Left hindlimb (tissue), 1 donor: ENCODE measurements at places on chromosomes 7 and 10.

DNA sequence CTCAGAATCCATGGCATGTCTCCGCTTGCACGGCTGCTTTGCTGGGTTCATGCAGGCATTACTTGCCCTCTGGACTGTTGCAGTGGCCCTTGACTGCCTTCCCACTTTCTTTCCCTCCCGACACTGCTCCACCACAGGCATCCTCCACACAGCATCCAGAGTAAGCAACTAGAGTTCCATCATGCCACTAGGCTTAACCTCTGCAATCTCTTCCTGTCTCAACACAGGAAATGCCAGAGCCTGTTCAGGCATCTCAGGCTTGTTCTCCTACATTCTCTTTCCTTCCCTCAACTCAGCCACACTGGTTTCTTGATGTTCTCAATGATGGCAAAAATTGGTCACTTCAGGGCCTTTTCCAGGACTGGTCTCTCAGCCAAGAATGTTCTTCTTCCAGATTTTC lies 284.5 kb upstream of the KLF6 start:
- no peak for DNase-seq

- DNase-seq: no peak
Measured at GRCh38 chr7:120955577-120956149, 5.1 kb downstream of the ING3 start.

GRCh38 chr10:132396494-132397035 lies 435 bp upstream of the PWWP2B start:
- DNase-seq: peak; percentile 73

- DNase-seq: no peak
Measured at GRCh38 chr7:129903935-129904334, 48.8 kb downstream of the UBE2H start.

DNA sequence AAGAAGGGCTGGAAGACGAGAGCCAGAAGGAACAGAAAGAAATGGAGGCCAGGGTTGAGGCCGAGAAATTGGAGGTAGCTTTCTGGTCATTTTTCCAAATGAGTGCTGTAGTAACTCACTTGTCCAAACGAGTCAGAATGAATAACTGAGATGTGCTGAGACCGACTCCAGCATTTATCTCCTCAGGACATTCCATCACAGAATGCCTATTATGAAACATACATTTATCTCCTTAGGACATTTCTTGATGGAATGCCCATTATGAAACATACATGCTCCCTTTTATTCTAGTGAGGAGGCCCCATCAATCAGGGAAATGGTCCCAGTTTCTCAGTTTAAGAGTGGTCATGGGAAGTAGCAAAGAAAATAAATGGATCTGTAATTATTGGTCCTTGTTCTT lies 16.5 kb downstream of the AVL9 start:
- DNase-seq: no peak

GRCh38 chr10:61882621-61883370 lies 18.7 kb upstream of the ARID5B start:
- no peak for DNase-seq

GRCh38 chr10:100805543-100806355 lies 60.4 kb downstream of the PAX2 start:
- DNase-seq: no peak

DNA sequence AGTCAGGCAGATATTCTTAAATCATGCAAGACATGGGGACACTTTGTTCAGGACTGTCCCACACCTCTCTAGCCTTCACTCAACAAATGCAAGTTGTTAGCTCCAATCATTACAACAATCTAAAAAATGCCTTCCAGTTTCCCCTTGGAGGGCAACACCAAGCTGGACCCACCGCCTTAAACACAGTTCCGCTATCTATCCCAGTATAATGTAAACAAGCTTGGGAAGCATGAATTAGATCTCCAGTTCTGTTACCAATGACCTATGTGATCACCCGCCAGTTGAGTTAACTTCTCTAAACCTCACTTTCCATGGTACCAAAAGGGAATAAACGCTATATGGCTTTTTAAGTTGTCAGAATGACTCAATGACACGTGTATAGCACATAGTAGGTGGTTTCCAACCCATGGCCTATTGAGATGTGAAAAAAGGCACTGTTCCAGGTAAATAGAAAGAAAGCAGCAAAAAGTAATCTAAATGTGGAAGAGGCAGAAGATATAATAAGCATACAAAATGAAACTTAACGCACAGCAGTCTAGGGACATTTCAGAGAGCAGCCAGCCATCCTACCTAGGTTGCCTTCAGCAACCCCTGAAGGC lies 2.4 kb upstream of the REEP3 start:
- DNase-seq: no peak

DNA sequence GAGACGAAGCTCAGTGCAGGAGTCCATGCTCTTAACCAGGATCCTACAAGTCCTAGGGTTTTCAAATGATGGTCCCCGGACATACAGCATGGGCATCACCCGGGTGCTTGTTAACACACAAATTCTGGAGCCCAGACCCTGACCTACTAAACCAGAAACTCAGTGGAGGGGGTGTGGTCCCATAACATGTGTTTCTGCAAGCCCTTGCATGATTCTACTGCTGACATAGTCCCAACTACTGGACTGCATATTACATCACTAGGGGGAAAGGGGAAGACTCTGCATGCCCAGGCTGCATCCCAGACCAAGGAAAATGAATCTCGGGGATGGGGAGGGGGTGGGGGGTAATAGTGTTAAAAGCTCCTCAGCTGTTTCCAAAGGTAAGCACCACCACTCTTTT lies 40.3 kb downstream of the GRB10 start:
- DNase-seq: no peak

DNA sequence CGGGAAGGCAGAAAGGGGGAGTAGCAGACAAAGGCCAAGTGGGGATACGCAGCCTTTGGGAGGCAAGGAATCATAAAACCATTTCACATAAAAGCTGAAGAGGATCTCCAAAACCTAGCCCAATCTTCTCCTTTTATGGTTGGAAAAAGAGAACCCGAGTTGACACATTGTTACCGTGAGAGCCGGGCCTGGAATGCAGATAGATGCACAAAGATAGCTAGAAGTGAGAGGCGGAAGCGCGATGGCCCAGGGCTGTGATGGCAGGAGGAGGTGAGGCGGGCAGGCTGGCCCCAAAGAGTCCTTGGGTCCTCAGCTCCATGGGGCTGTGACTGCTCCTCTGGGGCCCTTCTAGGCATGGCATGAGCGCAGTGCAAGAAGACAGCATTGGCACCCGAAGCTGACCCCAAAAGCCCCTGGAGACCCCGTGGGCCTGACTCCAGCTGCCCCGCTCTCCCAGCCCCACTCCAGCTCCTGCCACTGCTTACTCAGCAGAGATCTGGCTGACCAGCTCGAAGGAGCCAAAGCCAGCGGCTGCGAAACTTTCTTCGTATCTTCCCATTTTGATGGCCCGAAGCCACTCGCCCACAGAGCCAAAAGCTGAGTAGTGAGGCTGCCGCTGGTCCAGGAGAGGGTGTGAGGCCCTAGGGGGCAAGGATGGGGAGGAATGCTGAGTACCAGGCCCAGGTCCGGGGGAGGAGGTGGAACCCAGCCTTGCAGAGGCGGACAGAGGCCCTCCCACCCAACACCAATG lies 22.5 kb downstream of the EPHB4 start:
- DNase-seq: no peak

DNA sequence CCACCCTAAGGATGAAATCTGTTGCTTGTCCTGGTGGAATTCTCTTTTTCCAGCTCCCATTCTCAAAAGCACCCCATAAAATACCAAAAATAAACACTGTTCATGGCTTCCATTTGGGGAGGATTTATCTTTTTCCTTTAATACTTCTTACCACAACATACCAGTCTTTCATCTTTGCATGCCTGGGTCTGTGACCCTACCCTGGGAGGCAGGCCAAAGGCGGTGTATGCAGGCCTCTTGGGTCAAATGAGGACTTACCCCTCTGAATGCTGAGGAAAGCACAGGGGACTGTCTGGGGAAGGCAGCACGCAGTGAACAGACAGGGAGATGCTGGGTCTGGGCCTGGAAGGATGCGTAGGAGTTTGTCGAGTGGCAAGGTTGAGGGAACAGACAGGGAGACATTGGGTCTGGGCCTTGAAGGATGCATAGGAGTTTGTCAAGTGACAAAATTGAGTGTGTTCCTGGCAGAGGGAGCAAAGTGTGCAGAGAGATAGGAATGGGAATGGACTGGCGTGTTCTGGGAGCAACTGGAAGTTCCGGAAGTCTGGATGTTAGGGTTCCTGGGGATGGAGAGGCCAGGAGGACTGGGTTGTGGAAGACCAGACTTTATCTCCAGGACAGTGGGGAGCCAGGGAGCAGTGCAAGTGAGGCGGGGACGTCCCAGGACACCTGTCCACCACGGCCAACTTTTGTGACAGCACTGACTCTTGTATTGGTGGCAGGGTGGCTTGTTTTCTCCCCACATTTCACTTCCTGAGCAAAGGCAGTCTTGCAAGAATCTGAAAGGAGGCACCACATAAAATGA lies 40.8 kb downstream of the MYL10 start:
- DNase-seq: no peak

- no peak for DNase-seq
Measured at GRCh38 chr10:19014498-19014897, 34.1 kb upstream of the MALRD1 start.
